Activated CD4-positive, alpha-beta T cell treated with anti-CD3 and anti-CD28 coated beads for 1 hour (primary cell): ENCODE measurements at places on chromosomes 1 and 21.

- no peak for DNase-seq
These were observed 149.0 kb downstream of the PCP4 start for GRCh38 chr21:40016234-40016633.

DNA sequence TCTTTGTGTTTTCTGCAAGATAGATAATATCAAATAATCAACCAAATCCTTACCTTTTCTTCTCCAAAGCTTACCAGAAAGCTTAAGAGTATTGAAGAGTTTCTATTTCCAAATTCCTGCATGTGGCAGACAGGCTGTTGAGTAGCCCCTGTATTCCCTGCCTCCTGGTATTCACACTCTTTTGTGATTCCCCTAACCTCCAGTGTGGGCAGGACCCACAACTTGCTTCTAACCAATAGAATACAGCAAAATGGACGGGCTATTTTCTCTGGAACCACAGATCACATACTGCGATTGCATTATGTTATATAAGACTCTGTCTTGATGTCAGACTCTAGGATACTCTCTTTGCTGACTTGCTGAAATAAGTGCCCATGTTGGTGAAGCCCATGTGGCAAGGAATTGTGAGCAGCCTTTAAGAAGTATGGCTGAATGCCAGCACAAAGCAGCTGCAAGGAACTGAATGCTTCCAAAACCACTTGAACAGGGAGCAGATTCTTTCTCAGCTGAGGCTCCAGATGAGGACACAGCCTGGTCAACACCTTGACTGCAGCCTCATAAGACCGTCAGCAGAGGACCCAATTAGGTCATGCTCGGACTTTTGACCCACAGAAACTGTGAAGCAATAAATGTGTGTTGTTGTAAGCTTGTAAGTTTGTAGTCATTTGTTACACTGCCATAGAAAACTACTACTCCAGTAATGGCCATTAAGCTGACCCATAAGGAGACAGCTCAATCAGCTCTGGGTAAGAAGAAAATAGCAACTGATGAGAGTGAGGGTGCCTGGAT, 47.9 kb upstream of the PLXNA2 start:
- no peak for DNase-seq

GRCh38 chr1:231719485-231720183, 93.0 kb downstream of the DISC1 start:
- no peak for DNase-seq

- no peak for DNase-seq
These were observed 77.8 kb downstream of the TM2D1 start for GRCh38 chr1:61647142-61647541.
